ENCODE measurements at places on chromosomes 4 and X.

GRCh38 chrX:12789976-12790375 is 1.2 kb upstream of the PRPS2 start:
- DNase-seq: no peak
- H3K4me3 ChIP-seq: no peak overlapping the region
- no peaks in the 10 kb centered on the region for H3K27me3 ChIP-seq
- no peak overlapping the region for H3K27ac ChIP-seq
- no peaks in the 10 kb centered on the region for H3K4me1 ChIP-seq
- no peaks in the 10 kb centered on the region for H3K36me3 ChIP-seq

- peaks cover 32% of the 10 kb centered on the region for H3K27me3 ChIP-seq
- H3K4me1 ChIP-seq: peaks cover 24% of the 10 kb centered on the region
- no peak overlapping the region for H3K4me3 ChIP-seq
- H3K27ac ChIP-seq: no peak overlapping the region
- DNase-seq: no peak
Observed at GRCh38 chr4:153785910-153786721, 2.8 kb downstream of the SFRP2 start.

- no peak for DNase-seq
- no peaks in the 10 kb centered on the region for H3K27me3 ChIP-seq
- H3K36me3 ChIP-seq: no peaks in the 10 kb centered on the region
- H3K4me1 ChIP-seq: no peaks in the 10 kb centered on the region
Observed at GRCh38 chr4:42643685-42644084, 13.2 kb downstream of the ATP8A1 start.

GRCh38 chr4:22493523-22493922 is 22.3 kb downstream of the ADGRA3 start:
- no peaks in the 10 kb centered on the region for H3K36me3 ChIP-seq
- DNase-seq: no peak
- no peaks in the 10 kb centered on the region for H3K27me3 ChIP-seq
- H3K4me3 ChIP-seq: no peak overlapping the region

DNA sequence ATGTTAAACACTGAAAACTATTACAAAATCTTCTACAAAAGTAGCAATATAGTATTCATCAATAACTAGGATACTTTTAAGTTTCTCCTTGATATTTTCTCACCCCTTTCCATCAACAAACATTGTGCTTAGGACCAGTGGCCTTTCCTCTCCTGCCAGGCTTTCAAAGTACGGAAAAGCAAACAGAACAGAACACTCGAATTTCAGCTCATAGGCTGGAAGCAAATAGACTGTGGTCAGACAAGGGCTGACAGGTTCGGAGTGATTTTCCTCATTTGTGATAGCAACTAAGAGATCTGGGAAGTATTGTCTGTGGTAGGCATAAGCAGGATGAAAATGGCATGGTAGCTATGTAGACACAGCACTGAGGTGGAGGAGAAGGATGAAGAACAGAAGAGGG is 68.6 kb upstream of the SORBS2 start:
- no peaks in the 10 kb centered on the region for H3K4me1 ChIP-seq
- DNase-seq: no peak
- no peak overlapping the region for H3K27ac ChIP-seq
- no peaks in the 10 kb centered on the region for H3K27me3 ChIP-seq
- no peaks in the 10 kb centered on the region for H3K36me3 ChIP-seq
- H3K4me3 ChIP-seq: no peak overlapping the region

- H3K27ac ChIP-seq: no peak overlapping the region
- no peaks in the 10 kb centered on the region for H3K27me3 ChIP-seq
- no peaks in the 10 kb centered on the region for H3K36me3 ChIP-seq
- H3K4me3 ChIP-seq: no peak overlapping the region
- no peaks in the 10 kb centered on the region for H3K4me1 ChIP-seq
- DNase-seq: no peak
Observed at GRCh38 chr4:81304871-81305270, 89.8 kb upstream of the PRKG2 start.

DNA sequence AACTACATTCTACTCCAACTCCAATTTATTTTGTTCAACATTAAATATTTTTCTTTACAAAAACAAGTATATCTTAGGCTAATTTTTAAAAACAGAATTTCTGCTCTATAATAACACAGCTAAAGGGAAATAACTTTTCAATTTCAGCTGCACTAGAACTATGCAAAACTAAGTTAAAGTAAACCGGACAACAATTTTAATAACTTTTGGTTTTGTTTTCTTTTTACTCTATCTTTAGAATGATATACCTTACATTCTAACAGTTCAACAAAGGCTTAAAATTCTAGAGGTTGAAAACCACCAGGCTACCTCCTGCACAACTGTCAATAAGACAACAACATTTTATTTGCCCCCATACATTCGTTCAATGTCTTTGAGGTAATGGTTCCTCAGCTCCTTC is 18.7 kb upstream of the KCNE5 start:
- H3K36me3 ChIP-seq: no peaks in the 10 kb centered on the region
- DNase-seq: no peak
- no peak overlapping the region for H3K4me3 ChIP-seq
- no peak overlapping the region for H3K27ac ChIP-seq
- H3K27me3 ChIP-seq: no peaks in the 10 kb centered on the region

GRCh38 chr4:159541143-159541542 is 438.3 kb downstream of the RAPGEF2 start:
- H3K27me3 ChIP-seq: no peaks in the 10 kb centered on the region
- no peak for DNase-seq
- no peak overlapping the region for H3K27ac ChIP-seq
- no peaks in the 10 kb centered on the region for H3K4me1 ChIP-seq

DNA sequence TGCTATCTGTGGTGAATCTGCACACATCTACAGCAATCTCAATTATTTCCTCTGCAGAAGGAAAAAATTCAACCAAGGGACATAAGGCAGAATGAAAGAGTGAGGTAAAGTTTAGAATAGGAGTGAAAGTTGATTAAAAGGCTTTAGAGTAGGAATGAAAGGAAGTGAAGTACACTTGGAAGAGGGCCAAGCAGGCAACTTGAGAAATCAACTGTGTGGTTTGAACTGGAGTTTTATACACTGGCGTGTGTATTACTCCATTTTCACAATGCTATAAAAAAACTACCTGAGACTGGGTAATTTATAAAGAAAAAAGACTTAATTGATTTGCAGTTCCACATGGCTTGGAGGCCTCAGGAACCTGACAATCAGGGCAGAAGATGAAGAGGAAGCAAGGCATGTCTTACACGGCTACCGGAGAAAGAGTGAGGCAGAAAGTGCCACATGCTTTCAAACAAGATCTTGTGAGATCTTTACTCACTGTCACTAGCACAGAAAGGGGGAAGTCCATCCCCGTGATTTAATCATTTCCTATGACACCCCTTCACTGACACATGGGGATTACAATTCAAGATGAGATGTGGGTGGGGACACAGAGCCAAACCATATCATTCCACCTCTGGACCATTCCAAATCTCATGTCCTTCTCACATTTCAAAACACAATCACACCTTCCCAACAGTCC is 234.8 kb downstream of the IL15 start:
- H3K27me3 ChIP-seq: no peaks in the 10 kb centered on the region
- no peak for DNase-seq
- no peaks in the 10 kb centered on the region for H3K4me1 ChIP-seq
- no peak overlapping the region for H3K4me3 ChIP-seq
- no peaks in the 10 kb centered on the region for H3K36me3 ChIP-seq

GRCh38 chr4:111991163-111991562 is 154.1 kb upstream of the FAM241A start:
- no peaks in the 10 kb centered on the region for H3K36me3 ChIP-seq
- no peaks in the 10 kb centered on the region for H3K4me1 ChIP-seq
- no peak overlapping the region for H3K4me3 ChIP-seq

- no peak overlapping the region for H3K4me3 ChIP-seq
- H3K4me1 ChIP-seq: no peaks in the 10 kb centered on the region
- H3K27me3 ChIP-seq: no peaks in the 10 kb centered on the region
- no peak for DNase-seq
- H3K36me3 ChIP-seq: no peaks in the 10 kb centered on the region
- no peak overlapping the region for H3K27ac ChIP-seq
Observed at GRCh38 chrX:125532411-125533089, 212.9 kb downstream of the TEX13C start.

GRCh38 chr4:118237531-118237930 is 115.3 kb downstream of the PRSS12 start:
- DNase-seq: no peak
- H3K36me3 ChIP-seq: no peaks in the 10 kb centered on the region
- H3K27ac ChIP-seq: no peak overlapping the region
- no peak overlapping the region for H3K4me3 ChIP-seq
- H3K4me1 ChIP-seq: no peaks in the 10 kb centered on the region

DNA sequence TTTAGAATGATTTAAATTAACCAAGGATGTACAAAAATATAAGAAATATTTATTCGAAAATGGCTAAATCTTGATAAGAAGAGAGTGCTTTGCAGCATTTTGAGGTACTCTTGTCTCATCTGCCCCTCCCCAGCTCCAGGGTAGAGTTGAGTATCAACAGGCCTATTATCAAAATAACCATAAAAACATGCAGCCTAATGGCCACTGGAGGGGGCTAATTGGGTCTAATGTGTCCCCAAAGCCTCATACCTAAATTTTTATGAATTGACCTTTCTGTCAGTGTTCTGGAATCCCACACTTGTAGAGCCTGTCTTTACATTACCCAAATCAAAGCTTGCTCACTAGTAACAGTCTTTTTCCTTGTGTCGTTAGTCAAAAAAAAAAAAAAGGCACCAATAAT is 544.9 kb upstream of the CPXCR1 start:
- DNase-seq: no peak
- no peak overlapping the region for H3K27ac ChIP-seq
- no peaks in the 10 kb centered on the region for H3K36me3 ChIP-seq
- H3K27me3 ChIP-seq: no peaks in the 10 kb centered on the region

DNA sequence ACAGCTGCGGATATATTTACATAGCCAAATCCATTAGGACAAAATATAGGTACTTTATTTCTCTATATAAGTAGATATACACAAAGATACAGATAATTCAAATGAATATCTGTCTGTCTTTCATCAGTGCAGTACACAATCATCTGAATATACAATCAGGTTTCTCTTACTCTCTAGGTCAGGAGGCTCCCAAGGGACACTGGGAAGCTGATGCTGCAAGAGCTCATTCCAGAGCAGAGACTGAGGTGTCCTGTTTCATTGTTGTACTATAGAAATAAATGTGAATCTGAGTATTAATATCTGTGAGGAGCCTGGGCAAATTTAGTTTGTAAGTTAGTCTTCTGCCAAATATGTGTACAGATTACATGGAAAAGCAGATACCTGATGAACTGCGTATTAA is 4.2 kb downstream of the TLL1 start:
- no peak overlapping the region for H3K27ac ChIP-seq
- no peak for DNase-seq
- H3K36me3 ChIP-seq: no peaks in the 10 kb centered on the region
- peaks cover 14% of the 10 kb centered on the region for H3K4me1 ChIP-seq
- H3K27me3 ChIP-seq: peaks cover 28% of the 10 kb centered on the region

- H3K27me3 ChIP-seq: no peaks in the 10 kb centered on the region
- no peak overlapping the region for H3K27ac ChIP-seq
- no peaks in the 10 kb centered on the region for H3K36me3 ChIP-seq
- H3K4me1 ChIP-seq: no peaks in the 10 kb centered on the region
- H3K4me3 ChIP-seq: no peak overlapping the region
Observed at GRCh38 chrX:9338986-9339385, 125.9 kb upstream of the TBL1X start.

GRCh38 chr4:125501090-125501489 is 186.3 kb downstream of the FAT4 start:
- no peak overlapping the region for H3K27ac ChIP-seq
- H3K27me3 ChIP-seq: no peaks in the 10 kb centered on the region
- no peaks in the 10 kb centered on the region for H3K4me1 ChIP-seq

GRCh38 chr4:3285558-3286334 is 7.1 kb upstream of the RGS12 start:
- no peak overlapping the region for H3K27ac ChIP-seq
- H3K4me1 ChIP-seq: peaks cover 10% of the 10 kb centered on the region
- H3K27me3 ChIP-seq: no peaks in the 10 kb centered on the region
- no peak overlapping the region for H3K4me3 ChIP-seq
- DNase-seq: peak; percentile 84
- no peaks in the 10 kb centered on the region for H3K36me3 ChIP-seq

GRCh38 chr4:94934864-94935263 is 177.1 kb downstream of the BMPR1B start:
- H3K4me3 ChIP-seq: no peak overlapping the region
- H3K27ac ChIP-seq: no peak overlapping the region
- no peak for DNase-seq
- H3K36me3 ChIP-seq: no peaks in the 10 kb centered on the region
- H3K4me1 ChIP-seq: no peaks in the 10 kb centered on the region

DNA sequence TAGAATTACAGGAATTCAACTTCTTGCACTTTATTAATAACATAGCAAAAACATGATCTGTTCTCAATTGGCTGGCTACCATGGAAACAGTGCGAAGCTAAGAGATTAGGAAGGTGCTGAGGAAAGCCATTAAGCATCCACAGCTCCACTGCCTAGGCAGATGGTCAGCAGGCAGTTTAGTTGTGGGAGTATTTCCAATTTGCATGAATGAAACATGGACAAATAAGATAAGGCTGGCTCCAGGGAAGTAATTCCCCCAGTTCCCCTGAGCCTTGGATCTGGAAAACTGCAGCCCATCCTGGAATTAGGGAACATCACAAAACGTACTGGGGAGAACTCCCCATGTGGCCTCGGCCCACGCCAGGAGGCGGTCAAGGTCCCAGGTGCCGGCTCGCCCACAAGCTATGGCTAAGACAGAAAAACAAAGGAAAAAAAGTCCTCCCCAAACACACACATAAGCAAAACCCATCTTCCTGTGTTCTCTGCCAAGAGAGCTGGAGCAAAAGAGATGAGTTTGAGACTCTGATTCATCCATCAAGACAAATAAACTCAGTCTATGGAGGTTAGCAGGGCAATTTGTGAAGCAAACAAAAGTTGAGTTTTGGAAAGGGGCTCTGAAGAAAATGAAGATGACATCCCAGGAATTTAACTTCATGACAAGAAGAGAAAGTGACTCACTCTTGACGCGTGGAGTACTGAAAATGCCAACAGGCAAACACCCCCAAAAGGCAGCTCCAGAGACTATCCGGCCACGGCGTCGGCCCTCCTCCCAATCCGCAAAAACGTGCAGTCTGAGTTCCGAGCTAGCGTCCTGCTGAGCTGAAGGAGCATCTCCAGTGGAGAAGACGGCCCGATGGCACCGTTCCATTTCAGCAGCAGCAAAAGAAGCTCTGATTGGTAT is 45.1 kb downstream of the IGFBP7 start:
- peak; percentile 54 for DNase-seq
- peak overlapping the region; percentile 39 for H3K27ac ChIP-seq
- H3K4me1 ChIP-seq: peaks cover 27% of the 10 kb centered on the region
- no peak overlapping the region for H3K4me3 ChIP-seq

DNA sequence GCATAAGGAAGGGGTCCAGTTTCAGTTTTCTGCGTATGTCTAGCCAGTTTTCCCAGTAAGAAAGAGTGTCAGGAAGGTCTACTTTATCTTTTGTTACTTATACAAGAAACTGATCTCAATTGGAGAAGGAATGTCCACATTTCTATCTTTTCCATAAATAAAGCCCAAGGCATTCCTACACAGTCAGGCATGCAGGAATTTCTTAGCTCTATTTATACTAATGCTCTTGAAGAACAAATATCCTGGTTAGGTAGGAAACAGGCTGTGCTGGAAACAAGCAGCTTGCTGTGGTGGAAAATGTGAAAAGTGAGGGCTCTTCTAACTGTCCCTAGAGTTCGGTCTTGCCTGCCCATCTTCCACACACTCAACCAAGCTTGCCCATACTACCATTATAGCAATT is 37.9 kb upstream of the PITX2 start:
- H3K4me1 ChIP-seq: peaks cover 3% of the 10 kb centered on the region
- no peak overlapping the region for H3K4me3 ChIP-seq
